ENCODE measurements at places on chromosomes 6 and 20.

DNA sequence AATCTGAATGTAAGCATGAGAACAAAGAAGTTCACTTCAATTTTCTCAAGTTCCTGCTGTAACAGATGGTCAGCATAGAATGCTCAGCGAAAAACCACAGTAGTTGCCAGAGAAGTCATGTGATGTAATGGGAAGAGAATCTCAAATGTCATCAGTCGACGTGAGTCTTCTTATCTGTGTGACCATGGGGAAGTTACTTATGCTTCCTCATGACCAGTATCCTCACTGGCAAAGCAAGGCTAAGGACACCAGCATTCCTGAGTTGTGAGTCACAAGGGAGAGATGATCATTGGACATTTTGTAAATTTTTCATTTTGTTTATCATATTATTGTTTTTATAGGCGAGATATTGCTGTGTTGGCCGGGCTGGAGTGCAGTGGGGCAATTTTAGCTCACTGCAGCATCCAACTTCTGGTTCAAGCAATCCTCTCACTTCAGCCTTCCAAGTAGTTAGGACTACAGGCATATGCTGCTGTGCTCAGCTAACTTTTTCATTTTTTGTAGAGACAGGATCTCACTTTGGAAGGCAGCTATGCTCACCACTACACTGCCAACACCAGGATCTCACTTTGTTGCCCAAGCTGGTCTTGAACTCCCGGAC lies 21.9 kb downstream of the SGK1 start:
- no peak for DNase-seq

DNA sequence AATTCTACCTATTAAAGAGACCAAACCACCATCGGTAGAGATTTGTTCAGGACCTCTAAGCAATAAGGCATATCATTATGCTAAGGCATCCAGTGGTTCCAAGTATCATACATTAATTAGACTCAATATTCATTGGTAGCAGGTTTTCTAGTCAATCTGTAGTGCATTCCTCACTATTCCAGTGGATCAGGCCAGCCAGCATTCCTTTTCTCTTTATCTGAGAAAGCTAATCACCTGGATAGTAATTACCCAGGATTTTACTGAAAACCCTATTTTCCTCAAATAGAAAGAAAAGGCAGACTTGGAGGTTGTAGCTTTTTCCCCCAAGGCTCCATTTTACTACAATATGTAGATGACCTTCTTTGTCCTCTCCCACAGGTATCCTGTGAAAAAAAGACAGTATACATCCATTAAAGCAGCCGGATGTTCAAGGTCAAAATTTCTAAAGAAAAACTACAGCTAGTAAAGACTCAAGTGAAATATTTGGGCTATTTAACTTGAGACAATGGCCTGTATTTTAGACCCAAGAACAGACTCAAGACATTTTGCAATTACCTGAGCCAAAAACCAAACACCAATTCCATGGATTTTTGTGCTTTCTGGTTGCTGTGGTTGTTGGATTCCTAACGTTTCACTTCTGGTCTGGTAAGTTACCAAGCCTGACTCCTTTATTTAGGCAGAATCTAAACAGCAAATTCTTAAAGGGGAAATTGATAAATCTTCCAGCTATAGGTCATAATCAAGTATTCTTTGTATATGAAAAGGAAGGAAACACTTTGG lies 149.1 kb upstream of the MOCS1 start:
- DNase-seq, result no peak

GRCh38 chr6:84013931-84014330 lies 19.6 kb upstream of the MRAP2 start:
- no peak for DNase-seq

DNA sequence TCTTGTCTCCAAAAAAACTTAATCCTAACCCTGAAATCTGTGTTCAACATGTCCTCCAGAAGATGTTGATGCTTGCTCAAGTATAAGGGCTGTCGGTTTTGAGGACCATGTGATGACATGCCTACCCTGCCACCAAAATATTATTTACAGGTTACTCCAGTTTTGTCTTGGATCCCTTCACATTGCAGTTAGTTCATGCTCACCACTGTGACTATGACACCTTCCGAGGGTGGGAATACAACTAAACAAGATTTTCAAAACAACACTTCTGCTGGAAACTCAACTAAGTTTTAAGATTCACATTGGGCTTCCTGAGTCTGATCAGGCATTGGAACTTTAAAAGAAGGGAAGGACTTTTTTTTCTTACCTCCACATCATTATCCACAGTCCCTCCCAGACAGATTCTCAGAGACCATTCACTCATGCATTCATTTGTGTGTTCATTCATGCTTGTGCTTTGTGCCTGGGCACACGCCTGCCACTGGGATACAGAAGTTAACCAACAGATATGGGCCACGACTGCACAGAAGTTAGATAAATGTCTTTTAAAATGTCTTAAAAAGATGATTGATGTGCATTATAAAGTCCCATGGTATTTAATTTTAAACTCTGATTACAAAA lies 118.7 kb upstream of the GJE1 start:
- no peak for DNase-seq

- no peak for DNase-seq
Measured at GRCh38 chr6:81614292-81614691, 138.2 kb downstream of the TENT5A start.

- no peak for DNase-seq
Measured at GRCh38 chr6:47034421-47034820, 7.7 kb downstream of the ADGRF1 start.

- no peak for DNase-seq
Measured at GRCh38 chr6:88585276-88585692, 378.1 kb downstream of the RNGTT start.

DNA sequence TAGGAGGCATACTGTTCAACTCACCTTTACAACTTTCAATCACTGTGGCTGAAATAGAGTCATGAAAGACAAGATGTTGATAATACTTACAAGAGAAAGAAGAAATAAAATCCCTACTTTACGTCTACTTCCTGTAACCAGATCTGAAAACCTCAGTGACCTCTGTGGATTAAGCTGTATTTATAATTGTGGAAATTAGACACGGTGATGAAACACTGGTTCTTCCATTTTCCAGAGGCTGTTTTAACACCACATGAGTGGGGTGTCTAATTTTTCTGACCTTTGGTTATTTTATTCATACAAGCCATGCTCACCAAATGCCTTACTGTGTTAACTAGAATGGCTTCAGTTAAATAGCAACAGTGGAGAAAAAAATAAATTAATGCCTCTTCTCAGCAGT lies 58.5 kb upstream of the HIVEP1 start:
- DNase-seq, result no peak

- no peak for DNase-seq
Measured at GRCh38 chr20:38631155-38632022, 29.8 kb downstream of the ARHGAP40 start.

DNA sequence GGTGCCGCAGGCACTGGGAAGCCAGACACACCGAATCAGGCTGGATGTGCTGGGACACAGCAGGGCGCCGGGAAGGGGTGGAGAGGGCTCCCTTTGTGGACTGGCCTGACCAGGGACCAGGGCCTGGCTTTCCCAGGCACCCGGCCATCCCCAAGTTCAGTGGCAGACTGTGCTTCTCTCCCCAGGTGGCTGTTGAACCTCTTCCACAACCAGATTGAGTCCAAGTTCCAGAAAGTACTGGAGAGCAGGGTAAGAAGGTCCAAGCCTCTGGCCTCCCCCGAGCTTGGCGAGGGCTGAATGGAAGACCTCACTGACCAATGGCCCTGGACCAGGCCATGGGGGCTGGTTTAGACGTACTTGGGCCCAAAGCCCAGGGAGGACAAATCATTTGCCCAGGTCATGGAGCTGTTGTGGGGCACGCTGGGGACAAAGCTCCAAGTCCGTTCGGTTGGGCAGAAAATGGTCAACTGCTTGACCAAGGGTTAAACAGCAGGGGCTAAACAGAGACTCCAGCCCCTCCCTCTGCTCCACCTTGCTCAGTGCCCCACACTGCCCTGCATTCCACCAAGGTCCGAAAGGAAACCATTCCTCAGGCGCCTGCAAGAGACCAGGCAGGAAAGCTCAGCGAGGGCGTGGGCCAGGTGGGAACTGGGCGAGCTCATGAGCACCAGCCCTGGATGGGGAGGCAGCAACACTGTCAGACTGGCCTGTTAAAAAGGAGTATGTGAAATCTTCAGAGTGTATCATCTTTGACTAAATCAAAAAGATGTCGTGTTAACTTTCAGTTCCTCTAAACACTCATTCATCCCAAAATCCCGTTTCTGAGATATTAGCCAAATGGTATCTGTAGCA lies 9.1 kb downstream of the LBP start:
- no peak for DNase-seq

GRCh38 chr6:6033858-6034257 lies 27.1 kb upstream of the NRN1 start:
- no peak for DNase-seq

DNA sequence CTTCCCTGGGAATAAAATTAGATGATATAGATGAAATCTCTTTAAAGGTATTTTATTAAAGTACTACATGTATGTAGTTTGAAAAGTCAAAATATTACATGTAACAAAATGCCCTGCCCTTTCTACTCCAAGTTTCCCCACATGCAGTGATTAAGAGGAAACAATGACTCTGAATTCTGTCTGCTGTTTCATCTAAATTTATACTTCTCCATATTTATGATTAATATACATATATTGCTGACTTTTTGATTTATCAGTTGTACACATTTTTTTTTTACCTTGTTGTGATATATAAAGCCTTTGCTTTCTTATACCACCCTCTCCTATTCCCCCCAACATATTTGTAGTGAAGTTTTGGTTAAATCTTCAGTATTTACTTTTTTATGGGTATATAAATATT lies 127.9 kb downstream of the ZFAND3 start:
- DNase-seq, result no peak

DNA sequence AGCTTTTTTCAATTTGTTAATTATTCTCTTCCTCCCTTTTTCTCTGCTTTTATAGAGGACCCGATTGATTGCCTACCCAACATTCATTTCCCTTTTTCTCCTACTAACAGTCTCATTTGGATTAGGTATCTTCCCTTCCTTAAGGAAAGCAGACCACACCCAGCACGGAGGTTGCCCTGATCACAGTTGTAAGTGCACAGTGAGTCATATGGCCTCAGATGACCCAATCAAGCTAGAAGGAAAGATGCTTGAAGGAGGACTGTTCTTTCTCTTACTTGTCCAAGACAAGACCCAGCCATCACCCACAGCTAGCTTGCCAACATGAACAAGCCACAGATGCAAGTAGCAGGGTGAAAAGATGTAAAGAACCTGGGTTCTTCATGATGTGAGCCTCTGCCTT lies 518.6 kb downstream of the PKHD1 start:
- no peak for DNase-seq

- no peak for DNase-seq
Measured at GRCh38 chr6:15642276-15642675, 20.6 kb downstream of the DTNBP1 start.

- no peak for DNase-seq
Measured at GRCh38 chr6:133740816-133741215, 148.1 kb upstream of the TCF21 start.

GRCh38 chr6:165383323-165383722 lies 73.9 kb upstream of the C6orf118 start:
- no peak for DNase-seq

- no peak for DNase-seq
Measured at GRCh38 chr20:41505184-41505583, 113.0 kb downstream of the CHD6 start.

GRCh38 chr6:119160911-119161310 lies 82.4 kb upstream of the FAM184A start:
- DNase-seq, result no peak

DNA sequence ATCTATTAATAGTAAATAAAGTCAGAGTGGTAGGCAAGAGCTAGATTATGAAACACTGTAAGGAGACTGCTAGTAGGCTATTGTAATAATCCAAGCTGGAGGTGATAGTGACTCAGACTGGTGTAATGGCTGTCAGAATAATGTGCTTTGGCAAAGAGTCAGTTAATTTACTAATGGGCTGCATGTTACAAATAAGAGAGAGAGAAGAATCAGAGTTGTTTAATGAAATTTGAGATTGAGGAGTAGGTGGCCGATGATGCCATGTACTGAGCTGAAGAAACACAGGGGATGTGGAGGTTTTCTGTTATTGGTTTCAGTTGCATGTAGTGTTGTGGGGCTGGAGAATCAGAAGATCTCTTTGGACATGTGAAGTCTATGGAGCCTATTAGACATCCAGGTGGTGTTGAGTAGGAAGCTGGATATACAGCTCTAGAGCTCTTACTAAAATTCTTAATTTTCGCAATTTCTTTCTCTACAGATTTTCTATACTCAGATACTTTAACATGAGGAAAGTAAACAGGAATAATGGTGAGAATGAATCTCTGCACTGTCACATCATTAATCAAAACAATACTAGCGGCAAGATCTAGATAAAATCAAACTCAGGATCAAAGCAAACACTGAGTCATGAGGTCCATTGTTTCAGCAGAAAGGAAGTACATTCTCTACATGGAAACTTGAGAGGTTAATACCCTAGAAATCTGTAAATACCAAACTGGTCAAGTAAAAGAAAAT lies 167.7 kb downstream of the SIM1 start:
- DNase-seq, result no peak

DNA sequence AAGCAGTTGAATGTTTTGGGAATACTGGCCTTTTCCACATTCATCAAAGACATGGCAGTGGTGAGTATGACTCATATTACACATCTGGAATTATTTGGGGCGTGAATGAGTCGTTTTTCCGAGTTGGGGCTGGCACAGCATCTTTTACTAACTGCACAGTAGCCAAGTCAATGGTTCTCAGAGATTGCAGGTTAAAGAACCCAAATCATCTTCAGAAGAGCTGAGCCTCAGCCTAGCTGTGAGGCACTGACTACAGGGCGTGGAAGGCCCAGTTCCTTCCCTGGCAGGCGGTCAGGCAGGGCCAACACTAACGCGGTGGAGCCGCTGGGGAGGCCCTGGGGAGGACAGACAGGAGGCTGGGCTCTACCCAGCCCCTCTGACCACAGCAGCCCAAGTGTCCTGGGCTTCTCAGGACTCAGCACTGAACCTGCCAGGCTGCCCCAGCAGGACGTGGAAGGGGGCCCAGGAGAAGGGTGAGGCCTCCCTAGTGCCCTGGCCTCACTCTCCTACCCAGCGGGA lies 20.1 kb upstream of the HELZ2 start:
- no peak for DNase-seq

DNA sequence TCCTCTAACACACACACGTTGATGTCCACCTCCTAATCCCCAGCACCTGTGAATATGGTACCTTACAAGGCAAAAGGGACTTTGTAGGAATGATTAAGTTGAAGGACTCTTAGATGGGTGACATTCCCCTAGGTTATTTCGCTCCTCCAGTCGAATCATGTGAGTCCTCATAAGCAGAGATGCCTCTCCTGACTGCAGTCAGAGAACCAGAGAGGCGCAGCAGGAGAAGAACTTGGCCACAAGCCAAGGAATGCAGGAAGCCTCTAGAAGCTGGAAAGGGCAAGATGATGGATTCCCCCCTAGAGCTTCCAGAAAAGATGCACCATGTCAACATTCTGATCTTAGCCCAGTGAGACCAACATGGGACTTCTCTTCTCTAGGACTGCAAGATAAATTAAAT lies 133.1 kb upstream of the PTPRT start:
- DNase-seq, result no peak

- peak; percentile 71 for DNase-seq
Measured at GRCh38 chr20:32484225-32484957, 100.7 kb downstream of the NOL4L start.

DNA sequence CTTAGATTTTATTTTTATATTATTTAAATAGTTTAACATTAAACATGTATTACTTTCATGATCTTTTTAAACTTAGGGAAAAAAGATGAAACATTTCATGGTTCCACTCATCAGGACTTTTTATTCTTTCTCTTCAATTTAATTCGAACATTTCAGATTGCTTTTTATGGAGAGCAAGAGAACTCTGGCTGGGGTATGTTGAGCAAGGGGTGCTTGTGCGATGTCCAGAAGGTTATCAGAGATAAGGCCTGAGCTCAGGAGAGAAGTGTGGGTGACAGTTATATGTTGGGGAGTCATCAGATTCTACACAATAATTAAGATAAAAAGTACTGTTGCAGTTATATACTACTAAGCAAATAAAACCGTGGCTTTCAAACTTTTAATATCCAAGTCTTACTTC lies 37.5 kb downstream of the FKBP5 start:
- DNase-seq, result no peak
